PC-9 (cell line): ENCODE measurements at places on chromosomes 1 and 21. TPM values are rescaled to one million over a fixed set of nuclear protein-coding genes. Genes with fewer than 3 reads are reported as not detected.
A peak's percentile ranks its signal among the peaks of the same experiment; 100 is the strongest.

Gene MRPL20
- 90.5 and 90.8 TPM in 2 replicates for total RNA-seq

GRCh38 chr1:230136453-230137336, 69.7 kb downstream of the GALNT2 start:
- no peak overlapping the region for H3K4me3 ChIP-seq
- no peak for DNase-seq
- H3K36me3 ChIP-seq = no peaks in the 10 kb centered on the region
- H3K4me1 ChIP-seq = peaks cover 21% of the 10 kb centered on the region
- H3K27ac ChIP-seq = no peak overlapping the region
- no peaks in the 10 kb centered on the region for H3K27me3 ChIP-seq

GRCh38 chr1:45012639-45013278, 705 bp downstream of the UROD start:
- H3K27me3 ChIP-seq = no peaks in the 10 kb centered on the region
- H3K36me3 ChIP-seq = no peaks in the 10 kb centered on the region
- peaks cover 20% of the 10 kb centered on the region for H3K4me1 ChIP-seq
- peak overlapping the region; percentile 41 for H3K27ac ChIP-seq
- DNase-seq = peak; percentile 57

DNA sequence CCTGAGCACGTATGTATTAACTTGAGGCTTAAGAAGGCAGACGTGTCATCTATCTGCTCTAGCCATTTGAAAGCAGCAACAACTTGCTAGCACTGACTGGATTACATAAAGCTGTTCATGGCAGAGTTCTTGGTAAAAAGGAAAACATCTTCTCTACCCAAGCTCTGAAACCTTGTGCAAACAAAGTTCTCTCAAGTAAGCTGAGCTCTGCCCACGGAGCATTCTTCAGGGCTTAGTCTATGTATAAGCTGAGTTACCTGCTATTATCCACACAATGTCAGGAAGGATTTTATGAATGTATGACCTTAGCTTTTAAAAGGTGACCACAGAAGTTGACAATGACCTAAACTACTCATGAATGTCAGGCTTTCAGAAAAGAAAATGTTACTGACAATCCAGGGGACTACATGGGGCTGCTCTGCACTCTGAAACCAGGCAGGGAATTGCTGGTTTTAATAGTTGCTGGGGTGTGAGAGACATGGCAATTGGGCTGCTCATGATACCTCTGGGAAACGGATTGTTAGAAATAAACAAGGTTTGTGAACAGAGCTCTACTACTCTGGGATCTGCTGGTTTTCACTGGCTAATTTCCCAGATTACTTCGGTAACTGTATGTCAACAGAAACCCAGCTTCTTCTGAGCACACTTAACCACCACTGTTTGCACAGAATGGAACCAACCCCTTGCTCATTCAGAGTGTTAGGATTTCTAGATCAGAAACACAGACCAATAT, 29.6 kb upstream of the CCN1 start:
- peaks cover 45% of the 10 kb centered on the region for H3K4me1 ChIP-seq
- DNase-seq = peak; percentile 44
- H3K27me3 ChIP-seq = no peaks in the 10 kb centered on the region

GRCh38 chr21:38664841-38665240, 140.9 kb upstream of the ETS2 start:
- DNase-seq = no peak
- no peaks in the 10 kb centered on the region for H3K4me1 ChIP-seq
- H3K27me3 ChIP-seq = peaks cover 62% of the 10 kb centered on the region
- H3K27ac ChIP-seq = no peak overlapping the region

Gene MYBPH
- total RNA-seq = not detected in 2 replicates

Gene DCST1
- total RNA-seq = 0.22 and 0.43 TPM in 2 replicates

Gene UBXN10
- 9.4 and 11.9 TPM in 2 replicates for total RNA-seq
